Head of caudate nucleus (tissue), 42 donors: ENCODE measurements at places on chromosomes 5 and 9.
A peak's percentile ranks its signal among the peaks of the same experiment; 100 is the strongest.

GRCh38 chr5:68071282-68071632 lies 144.3 kb upstream of the PIK3R1 start:
- no peak for DNase-seq

DNA sequence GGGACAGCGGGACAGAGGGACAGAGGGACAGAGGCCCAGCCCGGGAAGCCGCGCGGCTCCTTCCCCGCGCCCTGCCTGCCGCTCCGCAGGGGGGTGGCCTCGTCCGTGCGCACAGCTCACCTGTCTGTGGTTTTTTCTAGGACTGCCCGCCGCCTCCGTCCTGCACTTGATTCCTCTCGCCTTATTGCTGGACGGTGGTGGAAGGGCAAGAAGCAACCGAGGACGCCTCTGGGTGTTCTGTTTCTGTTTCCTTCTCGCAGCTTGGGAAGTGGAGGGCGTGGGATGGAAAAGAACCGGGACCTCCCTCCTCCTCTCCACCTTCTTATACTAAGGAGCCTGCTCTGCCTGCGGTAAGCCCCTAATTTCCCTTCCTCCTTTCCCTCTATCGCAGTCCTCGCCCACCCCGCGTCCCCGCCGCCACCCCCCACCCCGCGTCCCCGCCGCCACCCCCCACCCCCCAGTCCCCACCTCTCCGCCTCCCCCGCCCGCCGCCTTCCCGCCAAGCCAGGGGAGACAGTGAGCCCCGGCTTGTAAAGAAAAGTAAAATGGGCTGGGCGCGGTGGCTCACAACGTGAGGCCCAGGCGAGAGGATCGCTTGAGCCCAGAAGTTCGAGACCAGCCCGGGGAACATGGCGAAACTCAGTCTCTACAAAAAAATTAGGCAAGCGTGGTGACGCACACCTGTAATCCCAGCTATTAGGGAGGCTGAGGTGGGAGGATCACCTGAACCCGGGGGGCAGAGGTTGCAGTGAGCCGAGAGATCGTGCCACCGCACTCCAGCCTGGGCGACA lies 9.6 kb upstream of the FLT4 start:
- no peak for DNase-seq

DNA sequence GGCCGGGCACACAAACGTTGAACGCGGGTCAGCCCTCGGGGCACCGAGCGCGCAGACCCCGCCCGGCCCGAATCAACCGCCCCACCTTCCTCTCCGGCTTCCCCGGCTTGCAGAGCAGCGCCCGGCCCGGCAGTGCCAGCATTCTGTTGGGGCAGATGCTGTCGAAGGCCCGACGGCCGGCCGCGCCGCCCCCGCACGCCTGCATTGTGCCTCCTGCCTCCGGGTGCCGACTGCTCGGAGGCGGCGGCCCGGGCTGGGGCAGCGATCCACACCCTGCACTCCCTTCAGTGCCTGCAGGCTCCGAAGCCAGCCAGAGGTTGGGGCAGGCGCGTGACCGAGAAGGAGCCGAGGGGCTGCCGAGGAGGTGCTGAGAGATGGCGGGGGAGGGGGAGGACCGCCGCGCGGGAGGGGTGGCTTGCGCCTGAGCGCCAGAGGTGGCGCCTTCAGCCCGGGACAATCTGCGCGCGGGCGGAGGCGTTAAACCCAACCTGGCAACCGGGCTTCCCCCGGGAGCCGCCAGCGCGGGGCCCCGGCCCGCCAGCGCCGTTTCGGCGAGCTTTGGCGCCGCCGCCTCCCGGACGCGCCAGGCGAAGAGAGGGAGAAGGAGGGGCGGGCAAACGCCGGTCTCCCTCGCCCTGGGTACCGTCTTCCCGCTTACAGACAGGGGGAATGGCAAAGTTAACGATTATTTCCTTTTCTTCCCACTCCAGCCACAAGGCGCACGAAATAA lies at the start of gene MCIDAS:
Gene MCIDAS, minus strand, starts transcription at position 382 of the 730 bp plus-strand sequence. Its CDS starts 177 bp downstream, at position 205.
- no peak for DNase-seq

- DNase-seq = no peak
Observed at GRCh38 chr5:64333886-64334285, 168.2 kb downstream of the RNF180 start.

DNA sequence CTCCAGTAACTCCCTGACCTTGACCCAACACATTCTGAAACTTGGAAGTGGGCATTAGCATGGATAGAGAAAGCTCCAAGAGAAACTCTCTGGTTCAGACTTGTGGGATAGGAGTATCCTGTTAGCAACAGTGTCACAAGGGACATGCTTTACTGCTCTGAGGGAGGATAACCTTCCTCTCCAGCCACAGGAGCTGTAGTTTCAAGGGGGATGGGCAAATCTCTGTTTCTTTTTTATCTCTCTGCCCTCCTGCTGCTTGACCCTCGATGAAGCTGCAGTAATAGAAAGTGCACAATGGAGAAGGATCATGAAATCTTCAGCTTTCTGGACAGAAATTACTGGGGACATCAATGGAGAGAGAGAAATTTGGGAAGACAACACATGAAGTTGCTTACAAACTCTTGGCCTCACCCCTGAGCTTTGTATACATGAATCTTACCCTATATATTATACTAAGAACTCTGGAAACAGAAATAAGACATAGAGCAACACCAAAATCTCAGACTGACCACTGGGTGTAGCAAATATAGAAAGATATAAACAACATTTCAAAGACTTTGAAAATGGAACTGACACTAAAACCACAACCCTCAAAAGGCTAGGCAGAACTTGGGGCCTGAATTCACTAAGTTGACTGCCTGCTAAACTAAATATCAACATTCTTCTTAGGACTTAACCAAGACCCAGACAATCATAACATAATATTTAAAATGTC lies 471.0 kb upstream of the MEF2C start:
- no peak for DNase-seq

DNA sequence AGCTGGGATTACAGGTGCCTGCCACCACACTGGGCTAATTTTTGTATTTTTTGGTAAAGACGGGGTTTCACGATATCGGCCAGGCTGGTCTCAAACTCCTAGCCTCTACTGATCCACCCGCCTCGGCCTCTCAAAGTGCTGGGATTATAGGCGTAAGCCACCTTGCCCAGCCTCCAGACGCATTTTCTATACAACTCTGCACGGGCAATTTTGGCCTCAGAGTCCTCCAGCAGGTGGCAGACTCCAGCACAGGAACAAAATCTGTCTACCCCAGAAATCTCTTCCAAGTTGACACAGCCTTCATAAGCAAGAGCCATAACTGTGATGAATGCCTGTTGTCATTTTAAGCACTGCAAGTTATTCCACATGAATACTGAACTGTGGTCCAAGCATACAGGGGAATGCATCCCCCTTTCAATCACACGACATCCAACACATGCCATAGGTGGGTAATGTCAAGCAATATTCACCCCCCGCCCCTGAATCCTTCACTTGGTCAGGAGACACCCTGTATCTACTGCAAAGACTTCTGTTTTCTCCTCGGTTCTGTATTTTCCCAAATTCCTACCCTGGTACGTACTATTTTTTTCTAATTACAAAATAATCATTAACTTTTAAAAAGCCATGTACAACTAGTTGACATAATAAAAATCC lies 50.8 kb downstream of the ALDH7A1 start:
- peak; percentile 33 for DNase-seq

GRCh38 chr9:87370049-87370685 lies 127.5 kb upstream of the DAPK1 start:
- no peak for DNase-seq

GRCh38 chr9:17402309-17402708 lies 176.6 kb upstream of the SH3GL2 start:
- no peak for DNase-seq

- DNase-seq = no peak
Observed at GRCh38 chr5:943201-943917, 50.7 kb downstream of the TRIP13 start.

GRCh38 chr9:129539446-129539845 lies 81.5 kb downstream of the C9orf50 start:
- no peak for DNase-seq

DNA sequence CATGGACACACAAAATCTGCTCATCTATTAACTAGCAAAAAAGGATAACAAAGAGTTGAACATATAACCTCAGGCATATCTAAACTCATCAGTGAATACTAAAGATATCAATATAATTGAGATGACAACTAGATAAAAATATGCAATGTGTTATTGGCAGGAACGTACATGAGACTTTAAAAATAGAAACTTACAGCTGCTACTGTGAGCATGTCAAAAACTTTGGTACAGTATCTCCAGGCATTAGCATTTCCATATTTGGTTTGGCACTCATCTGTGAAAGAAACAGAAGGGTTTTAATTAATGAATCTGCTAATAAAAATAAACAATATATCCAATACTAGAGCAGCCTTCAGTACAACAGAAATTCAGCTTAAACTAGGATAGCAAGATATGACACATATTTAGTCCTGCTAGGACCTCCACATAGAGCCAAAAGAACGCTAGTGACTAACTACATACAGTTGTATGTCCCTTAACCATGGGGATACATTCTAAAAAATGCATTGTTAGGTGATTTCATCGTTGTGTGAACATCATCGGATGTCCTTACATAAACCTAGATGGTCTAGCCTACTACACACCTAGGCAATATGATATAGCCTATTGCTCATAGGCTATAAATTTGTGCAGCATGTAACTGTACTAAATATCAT lies 10.5 kb upstream of the SCAI start:
- no peak for DNase-seq

DNA sequence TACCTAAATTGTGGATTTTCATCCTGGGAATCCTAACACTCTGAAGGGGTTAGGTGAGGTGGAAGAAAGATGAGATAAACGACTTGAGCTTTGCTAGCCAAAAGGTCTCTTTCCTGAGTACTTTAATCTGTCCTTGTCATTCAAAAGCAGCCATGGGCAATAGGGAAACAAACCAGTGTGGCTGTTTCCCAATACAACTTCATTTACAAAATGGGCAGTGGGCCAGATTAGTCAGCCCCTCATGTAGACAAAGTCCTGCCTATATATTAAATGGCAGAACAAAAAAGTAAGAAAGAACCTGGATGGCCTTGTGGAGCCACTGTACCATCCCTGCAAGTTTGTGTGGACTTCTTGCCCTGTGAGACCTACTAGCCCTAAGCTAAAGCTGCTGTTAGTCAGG lies 51.0 kb upstream of the NFIL3 start:
- no peak for DNase-seq

GRCh38 chr5:36743891-36744772 lies 132.4 kb upstream of the NIPBL start:
- DNase-seq = peak; percentile 59

- no peak for DNase-seq
Observed at GRCh38 chr9:133807037-133807436, 68.9 kb upstream of the SARDH start.

- DNase-seq = no peak
Observed at GRCh38 chr5:38060354-38060753, 198.0 kb upstream of the EGFLAM start.

DNA sequence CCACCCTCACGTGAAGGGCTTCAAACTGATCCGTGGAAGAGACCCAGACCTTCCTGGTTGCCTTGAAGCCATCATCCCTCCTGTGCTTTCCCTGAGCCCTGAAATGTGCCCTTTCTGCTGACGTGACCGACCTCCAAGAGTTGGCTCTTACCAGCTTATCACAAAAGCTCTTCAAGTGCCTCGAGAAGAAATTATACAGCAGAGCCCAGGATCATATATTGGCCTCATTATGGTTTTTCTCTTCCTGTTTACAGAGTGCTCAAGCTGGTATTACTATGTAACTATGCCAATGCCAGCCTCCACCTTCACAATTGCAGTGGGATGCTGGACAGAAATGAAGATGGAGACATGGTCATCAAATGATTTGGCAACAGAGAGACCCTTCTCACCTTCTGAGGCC lies 66.0 kb downstream of the AOPEP start:
- DNase-seq = no peak

DNA sequence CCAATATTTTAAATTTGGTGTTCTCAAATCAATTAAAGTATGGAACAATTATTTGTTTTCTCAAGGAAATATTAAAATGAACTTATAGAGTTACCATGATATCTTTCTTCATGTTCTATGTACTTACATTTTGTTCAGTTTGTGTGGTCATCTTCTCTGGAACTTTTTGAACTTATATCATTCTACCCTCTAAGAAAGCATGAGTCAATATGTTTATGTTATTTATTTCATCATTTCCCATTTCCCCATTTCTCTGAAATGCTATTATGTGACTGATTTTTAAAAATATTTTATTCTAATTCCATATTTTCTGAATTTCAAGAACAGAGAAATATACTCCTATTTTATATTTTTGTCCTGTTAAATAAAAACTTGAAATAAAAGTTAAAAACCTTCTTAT lies 123.5 kb upstream of the ACOT12 start:
- no peak for DNase-seq

GRCh38 chr5:65791712-65792673 lies 70.0 kb downstream of the NLN start:
- DNase-seq = peak; percentile 68

GRCh38 chr5:153584126-153584959 lies 93.9 kb downstream of the GRIA1 start:
- DNase-seq = no peak

- no peak for DNase-seq
Observed at GRCh38 chr9:136890661-136891060, 4.3 kb downstream of the TRAF2 start.

DNA sequence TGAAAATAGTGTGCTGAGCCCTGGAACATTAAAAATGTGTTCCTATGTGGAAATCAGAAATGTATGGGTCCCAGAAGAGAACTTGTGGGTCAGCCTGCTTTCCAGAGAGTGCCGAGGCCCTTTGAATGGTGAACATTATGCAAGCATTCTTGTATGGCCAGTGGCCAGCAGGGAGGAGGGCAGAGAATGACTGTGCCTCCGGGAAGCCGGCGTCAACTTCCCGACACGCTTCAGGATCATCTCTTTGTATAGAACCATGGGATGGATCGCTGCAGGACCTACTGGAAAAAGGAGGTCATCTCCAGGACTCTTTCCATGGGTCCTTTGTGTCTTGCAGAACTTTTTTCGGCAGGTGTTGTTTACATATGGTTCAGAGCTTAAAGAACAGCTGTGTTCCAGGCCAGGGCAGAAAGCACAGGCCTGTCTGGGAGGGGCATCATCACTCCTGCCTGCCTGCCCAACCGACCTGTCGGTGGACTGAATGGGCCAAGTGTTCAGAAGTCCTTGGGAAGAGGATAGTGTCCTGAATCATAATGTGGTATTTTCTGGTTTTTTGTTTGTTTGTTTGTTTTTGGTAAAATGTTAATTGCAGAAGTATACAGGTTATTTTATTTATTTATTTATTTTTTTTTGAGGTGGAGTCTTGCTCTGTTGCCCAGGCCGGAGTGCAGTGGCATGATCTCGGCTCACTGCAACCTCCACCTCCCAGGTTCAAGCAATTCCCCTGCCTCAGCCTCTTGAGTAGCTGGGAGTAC lies 9.0 kb downstream of the PRRC2B start:
- DNase-seq = peak; percentile 74

GRCh38 chr5:172730981-172731679 lies 39.9 kb downstream of the DUSP1 start:
- no peak for DNase-seq

- peak; percentile 60 for DNase-seq
Observed at GRCh38 chr5:58498340-58498942, 7.2 kb downstream of the GAPT start.

DNA sequence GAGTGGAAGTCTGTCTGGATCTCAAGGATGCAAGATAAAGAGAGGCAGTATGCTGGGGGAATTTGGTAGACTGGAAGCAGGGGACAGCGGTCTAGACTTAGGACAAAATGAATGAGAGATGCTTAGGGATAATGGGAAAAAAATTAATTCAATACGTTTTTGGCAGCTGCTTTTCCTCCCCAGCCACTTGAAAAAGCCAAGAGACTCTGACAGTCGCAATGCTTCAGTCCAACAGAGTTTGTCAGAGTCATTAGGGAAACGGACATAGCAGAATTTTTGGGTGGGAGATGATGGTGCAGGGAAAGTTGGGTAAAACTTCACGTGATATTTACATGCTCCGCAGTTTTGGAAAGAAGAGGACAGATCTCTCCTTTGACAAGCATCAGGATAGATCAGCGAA lies 129.7 kb downstream of the GOLPH3 start:
- DNase-seq = no peak

GRCh38 chr5:120552638-120553037 lies 88.5 kb downstream of the PRR16 start:
- no peak for DNase-seq
